Amniotic epithelial cell (primary cell): ENCODE measurements at places on chromosomes 6 and 20.

DNA sequence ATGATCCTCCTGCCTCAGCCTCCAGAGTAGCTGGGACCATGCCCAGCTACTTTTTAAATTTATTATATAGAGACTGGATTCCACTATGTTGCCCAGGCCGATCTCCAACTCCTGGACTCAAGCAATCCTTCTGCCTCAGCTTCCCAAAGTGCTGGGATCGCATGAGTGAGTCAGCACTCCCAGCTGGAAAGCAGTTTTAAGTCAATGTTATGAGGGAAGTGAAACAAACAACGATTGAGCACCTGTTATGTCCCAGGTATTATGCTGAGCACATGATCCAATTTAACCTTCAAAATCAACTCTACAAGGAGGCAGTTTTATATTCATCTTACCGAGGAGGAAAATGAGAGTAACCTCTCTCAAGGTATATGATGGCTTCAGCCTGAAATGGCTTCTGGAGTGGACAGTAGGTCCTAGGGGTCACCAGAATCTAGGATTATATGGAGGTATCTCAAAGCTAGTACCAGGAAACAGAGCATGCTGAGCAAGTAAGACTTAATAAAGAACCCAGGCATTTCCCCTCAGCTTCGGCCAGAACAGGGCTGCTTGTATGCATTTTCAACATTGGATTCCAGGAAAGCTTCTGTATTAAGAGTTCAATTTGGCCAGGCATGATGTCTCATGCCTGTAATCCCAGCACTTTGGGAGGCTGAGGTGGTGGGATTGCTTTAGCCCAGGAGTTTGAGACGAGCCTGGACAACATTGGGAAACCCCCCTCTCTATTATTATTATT is 55.0 kb downstream of the EDN1 start:
- DNase-seq, result no peak

DNA sequence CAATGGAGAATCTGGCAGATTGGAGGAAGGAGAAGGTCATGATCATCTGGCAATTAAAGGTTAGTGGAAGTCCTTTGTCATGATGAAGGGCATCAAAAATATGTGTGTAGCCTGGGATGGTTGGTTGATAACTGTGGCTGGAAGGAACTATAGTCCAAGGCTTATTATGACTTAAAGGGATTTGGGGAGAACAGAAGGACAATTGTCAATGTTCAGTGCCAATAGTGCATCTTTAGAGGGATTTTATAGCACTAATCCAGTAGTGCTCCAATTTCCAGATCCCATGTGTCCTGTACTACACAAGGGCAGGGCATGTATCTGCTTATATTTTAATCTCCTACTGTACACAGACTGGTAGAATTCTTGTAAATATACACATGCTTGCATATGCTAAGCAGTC is 5.0 kb upstream of the ZBTB24 start:
- no peak for DNase-seq

- no peak for DNase-seq
Observed at GRCh38 chr6:168711666-168712300, 270.8 kb downstream of the SMOC2 start.

DNA sequence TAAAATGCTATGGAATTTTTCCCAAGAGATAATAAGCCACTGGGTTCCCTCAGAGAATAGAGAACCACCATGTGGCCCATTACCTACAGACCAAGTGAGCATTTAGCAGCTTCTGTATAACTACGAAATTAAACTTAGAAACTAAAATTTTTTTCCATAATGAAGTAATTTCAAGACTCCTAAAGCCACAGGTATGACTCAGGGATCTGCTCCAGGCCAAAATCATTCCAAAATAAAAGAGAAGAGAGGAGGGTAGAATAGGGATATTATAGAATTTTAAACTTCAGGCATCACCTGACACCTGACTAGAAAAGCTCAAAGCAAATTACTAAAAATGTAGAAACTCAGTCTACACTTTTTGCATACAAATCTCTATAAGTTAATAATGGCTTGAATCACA is 108.9 kb upstream of the DST start:
- no peak for DNase-seq

DNA sequence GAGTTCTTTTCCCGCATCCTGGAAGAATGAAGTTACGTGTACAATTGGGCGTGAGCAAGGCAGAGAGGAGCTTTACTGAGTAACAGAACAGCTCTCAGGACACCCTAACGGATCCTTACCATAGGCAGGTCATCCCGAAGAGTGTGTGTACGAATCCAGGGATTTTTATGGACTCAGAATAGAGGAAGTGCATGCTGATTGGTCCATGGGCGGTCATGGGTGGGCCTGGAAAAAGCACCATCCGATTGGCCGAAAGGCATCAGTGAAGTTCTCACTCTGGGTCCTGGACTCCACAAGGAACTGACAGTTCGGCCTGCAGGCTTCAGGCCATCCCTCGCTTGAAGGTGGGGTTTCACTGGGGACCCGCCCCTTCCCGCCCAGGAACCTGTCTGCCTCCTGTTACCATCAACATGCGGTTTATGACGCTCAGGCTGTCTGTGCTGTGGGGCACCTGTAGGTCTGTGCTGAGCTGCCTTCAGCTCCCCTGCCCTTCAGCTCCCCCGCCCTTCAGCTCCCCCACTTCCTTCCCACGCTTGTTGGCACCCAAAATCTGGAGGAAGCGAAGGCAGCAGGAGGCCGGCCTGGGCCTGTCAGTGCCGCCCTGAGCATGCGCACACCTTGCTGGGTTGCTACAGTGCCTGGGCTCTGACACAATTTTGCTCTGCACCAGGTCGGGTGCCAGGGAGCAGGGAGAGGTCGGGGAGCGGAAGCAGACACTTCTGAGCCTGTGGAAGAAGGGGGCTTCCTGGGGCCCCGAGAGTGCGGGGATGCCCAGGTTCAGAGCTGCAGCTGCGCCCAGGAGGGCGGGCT is 57.9 kb upstream of the MANEA start:
- no peak for DNase-seq

DNA sequence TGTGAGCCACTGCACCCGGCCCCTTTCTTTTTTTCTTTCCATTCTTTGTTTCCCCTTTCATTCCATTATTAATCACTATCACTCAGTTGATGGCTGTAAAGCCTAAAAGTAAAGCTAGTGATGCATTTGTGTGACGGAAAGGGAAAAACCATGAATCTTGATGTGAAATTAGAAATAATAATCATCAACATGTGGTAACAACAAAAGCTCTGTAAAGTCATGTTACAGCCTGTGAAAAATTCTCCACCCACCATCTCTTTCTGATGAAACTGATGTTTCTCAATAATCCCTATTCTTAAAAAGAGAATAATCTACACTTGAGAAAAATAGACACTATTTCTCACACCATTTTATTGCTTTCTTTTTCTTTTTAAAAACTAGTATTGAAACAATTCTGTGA is 80.0 kb downstream of the CRYBG1 start:
- no peak for DNase-seq

GRCh38 chr6:70843328-70843918 is 113.4 kb downstream of the B3GAT2 start:
- no peak for DNase-seq

DNA sequence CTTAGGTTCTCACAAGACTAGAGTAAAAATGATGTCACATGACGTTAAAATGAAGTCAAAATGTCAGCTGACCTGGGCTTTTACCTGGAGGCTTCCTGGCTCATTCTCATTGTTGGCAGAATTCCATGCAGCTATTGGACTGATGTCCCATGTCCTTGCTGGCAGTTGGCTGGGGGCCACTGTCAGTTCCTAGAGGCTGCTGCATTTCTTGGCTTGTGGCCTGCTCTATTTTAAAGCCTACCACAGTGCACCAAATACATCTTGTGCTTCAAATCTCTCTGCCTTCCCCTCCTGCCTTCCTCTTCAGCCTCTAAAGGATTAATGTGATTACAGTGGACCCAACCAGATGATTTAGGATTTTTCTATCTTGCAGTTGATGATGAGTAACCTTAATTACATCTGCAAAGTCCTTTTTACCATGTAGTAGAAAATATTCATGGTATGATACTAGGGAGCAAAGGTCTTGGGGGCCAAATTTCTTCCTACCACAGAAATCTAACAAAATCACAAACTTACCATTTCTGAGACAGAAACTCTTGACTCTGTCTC is 81.9 kb downstream of the FIG4 start:
- DNase-seq, result peak; percentile 83

GRCh38 chr6:11213422-11214021 is 18.9 kb downstream of the NEDD9 start:
- no peak for DNase-seq

GRCh38 chr6:46556053-46556452 is 64.8 kb upstream of the RCAN2 start:
- no peak for DNase-seq

GRCh38 chr6:132978685-132979084 is 164.3 kb downstream of the RPS12 start:
- DNase-seq, result no peak

DNA sequence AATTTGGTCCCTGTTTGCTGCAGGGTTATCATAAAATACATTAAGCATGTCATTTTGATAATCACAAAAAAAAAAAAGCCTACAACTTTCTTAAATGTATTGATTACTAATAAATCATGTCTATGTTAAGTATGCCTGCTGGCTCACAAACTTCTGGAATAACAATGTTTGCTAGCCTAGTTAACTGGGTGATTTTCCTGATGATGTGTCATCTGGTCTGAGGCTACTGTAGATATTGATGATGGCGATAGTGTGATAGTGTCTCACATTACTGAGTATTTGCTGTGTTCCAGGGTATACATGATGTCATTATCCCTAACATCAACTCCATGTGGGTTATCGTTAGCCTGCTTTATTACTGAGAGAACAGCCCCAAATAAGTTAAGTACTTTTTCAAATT is 86.2 kb upstream of the VSTM2L start:
- no peak for DNase-seq

DNA sequence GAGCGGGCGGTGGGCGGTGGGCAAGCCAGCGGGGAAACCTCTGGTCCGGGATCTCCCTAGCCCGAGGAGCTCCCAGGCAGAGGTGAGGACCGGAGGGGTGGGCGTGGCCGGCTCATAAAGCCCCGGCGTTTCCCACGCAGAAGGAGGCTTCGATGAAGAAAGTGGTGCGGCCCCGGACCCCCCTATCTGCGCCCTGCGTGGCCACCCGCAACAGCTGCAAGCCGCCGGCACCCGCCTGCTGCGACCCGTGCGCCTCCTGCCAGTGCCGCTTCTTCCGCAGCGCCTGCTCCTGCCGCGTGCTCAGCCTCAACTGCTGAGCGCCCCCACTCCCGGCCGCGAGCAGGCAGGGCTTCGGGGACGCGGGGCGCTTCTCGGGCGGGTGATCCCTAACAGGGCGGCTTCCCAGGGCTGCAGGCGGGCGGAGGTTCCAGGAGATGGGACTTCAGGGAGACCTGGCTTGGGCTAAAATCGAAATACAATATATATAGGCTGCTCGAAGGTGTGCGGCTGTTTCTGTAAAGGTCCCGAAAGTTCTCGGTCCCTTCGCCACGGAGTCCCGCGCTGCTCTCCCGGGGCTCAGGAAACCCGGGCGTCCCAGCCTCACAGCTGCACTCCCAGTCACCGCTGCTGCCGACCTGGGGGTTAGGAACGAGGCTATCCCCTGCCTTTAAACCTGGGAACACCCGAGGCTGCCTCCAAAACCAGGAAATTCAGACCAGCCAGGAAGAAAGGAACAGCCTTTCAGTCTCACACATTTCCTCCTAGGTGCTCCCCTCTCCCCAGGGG is 27.8 kb downstream of the ASIP start:
- DNase-seq, result peak; percentile 32

DNA sequence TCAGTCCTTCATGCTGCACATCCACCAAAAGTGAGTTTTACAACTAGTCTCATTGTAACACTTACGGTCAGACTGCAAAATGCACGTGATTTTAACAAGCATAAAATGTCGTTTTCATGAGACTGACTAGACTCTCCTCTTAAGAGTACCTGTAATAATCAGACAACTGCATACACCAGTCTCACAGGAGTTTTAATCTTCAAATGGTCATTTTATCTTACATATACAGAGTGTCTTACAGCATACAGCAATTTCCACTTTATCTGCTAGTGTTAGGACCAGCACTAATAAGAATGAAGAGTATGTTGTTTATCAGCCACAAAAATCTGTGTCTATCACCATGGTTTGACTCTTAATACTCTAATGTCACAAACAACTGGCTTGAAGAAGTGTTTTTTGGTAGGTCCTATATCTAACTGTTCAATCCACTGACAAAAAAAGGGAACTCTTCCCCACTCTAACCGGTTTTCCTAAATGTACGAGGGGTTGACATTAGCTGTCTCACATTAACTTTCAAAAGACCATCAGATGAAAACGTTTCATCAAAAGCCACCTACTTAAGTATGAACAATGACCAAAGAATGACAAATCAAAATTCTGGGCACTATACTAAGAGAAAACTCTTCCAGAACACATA is 1.5 kb upstream of the ASF1A start:
- DNase-seq, result no peak

GRCh38 chr6:5468586-5468985 is 207.3 kb downstream of the FARS2 start:
- DNase-seq, result peak; percentile 66

- DNase-seq, result no peak
Observed at GRCh38 chr6:114712129-114712662, 369.4 kb upstream of the HS3ST5 start.

GRCh38 chr20:22354647-22355046 is 229.7 kb downstream of the FOXA2 start:
- DNase-seq, result no peak

- DNase-seq, result no peak
Observed at GRCh38 chr20:58374027-58374850, 14.8 kb upstream of the VAPB start.

DNA sequence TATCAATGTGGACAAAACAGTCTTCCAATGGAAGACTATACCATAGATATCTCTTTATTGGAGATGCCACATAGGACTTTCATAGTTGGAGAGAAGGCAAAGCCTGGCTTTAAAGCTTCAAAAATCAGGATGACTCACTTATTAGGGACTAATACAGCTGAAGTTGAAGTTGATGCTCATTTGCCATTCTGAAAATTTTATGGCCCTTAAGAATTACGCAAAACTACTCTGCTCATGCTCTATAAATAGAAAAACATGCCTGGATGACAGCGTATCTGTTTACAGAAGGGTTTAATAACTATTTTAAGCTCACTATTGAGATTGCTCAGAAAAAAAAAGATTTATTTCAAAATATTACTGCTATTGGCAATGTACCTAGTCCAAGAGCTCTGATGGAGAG is 155.5 kb upstream of the DST start:
- peak; percentile 73 for DNase-seq
